ENCODE measurements at places on chromosomes 5 and 9.

- DNase-seq: no peak
These were observed 11.1 kb upstream of the SLCO4C1 start for GRCh38 chr5:102307232-102307631.

DNA sequence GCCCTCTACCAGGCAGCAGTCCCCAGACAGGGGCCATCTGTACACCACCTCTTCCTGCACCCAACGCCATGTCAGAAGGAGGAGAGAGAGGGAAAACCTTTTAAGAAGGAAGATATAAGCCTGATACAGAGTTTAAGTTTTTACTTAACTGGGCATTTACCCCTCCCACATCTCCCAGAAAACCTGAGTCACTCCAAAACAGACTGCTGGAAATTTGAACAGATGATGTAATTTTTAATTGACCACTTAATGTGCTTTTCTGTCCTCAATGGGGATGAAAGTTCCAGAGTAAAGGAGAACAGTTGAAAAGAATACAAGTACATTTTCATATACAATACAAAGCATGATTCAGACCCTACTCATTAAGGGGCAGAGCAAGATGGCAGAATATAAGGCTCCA, 63.9 kb downstream of the TTC39B start:
- DNase-seq: no peak

- DNase-seq: no peak
These were observed 219.2 kb upstream of the MAP3K1 start for GRCh38 chr5:56596155-56596554.

- no peak for DNase-seq
These were observed 70.3 kb downstream of the CTSL start for GRCh38 chr9:87796196-87796595.

- DNase-seq: no peak
These were observed 102.7 kb downstream of the ADAMTS12 start for GRCh38 chr5:33788922-33789566.

DNA sequence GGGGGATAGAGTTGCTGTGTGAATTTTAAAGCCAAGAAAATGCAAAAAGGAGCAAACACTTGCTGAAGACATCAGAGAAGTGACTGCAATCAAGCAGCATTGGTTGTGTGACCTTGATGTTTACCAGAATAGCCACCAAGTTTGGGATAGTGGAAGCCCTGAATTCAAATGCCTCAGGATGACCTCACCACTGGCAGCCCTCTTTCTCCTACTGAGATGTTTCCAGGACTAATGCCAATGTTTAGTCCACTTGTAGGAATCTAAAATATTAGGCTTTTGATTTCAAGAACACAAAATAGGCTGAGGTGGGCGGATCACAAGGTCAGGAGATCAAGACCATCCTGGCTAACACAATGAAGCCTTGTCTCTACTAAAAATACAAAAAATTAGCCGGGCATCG, 112.2 kb upstream of the NUDT12 start:
- no peak for DNase-seq

DNA sequence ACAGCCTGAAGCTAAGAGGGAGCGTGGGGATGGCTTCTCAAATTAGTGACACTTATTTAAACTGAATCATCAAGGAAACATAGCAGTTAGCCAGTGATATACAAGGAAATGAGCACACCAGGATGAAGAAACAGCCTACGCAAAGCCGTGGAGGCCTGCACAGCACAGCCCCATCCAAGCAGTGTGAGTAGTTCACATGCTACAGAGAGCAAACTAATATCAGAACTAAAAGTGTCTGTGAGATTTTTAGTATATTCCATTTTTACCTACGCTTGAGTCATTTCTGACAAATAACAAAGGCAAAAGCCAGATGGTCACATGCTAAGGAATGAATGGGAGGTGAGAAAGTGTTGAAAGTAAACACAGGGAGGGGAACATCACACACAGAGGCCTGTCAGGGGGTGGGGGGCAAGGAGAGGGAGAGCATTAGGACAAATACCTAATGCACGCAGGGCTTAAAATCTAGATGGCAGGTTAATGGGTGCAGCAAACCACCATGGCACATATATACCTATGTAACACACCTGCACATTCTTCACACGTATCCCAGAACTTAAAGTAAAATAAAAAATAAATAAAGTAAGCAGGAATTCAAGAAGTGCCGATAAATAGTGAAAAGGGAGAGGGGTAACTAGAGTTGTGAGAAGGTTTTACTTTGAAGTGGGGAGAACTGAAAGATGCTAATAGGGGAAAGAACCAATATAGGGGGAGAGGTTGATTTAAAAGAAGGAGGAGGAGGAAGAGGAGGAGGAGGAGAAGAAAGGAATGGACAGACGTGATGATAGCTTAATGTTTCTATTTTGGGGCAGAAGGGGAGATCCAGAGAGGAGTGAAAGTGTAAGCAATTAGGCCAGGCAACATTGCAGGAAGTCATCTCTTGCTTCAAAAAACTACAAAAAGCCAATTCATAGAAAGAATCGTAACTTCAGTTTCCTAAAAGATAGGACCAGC, 100.9 kb upstream of the PTGER4 start:
- no peak for DNase-seq

- DNase-seq: no peak
These were observed 10.1 kb downstream of the BRD3OS start for GRCh38 chr9:134035041-134036039.

- no peak for DNase-seq
These were observed 3.4 kb upstream of the ABO start for GRCh38 chr9:133278161-133279114.

GRCh38 chr9:114462791-114463190, 42.5 kb downstream of the WHRN start:
- DNase-seq: no peak

- DNase-seq: no peak
These were observed 180.0 kb upstream of the IL12B start for GRCh38 chr5:159510282-159510681.

DNA sequence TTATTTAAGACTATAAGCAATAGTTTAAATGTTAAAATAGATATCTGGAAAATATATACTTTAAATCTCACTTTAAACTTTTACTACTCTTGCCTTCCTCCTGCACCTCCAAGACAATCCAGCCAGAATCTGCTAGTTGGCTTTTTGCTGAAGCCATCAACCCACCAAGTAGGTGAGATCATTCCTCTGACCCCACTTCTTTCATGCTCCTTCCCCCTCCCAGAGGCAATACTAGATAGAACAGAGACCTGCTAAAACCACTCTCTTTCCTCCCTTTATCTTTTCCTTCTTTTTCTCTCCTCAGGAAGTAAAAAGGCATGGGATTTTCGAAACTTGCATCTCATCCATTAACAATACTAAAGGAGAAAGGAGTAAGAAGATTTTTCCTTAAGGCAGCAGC, 30.1 kb upstream of the CAMK4 start:
- DNase-seq: no peak

GRCh38 chr5:151738125-151738848, 20.1 kb downstream of the ATOX1 start:
- no peak for DNase-seq

GRCh38 chr9:109789971-109790370, 10.0 kb downstream of the PALM2AKAP2 start:
- DNase-seq: no peak

GRCh38 chr5:90994796-90995195, 388.3 kb downstream of the ARRDC3 start:
- no peak for DNase-seq

DNA sequence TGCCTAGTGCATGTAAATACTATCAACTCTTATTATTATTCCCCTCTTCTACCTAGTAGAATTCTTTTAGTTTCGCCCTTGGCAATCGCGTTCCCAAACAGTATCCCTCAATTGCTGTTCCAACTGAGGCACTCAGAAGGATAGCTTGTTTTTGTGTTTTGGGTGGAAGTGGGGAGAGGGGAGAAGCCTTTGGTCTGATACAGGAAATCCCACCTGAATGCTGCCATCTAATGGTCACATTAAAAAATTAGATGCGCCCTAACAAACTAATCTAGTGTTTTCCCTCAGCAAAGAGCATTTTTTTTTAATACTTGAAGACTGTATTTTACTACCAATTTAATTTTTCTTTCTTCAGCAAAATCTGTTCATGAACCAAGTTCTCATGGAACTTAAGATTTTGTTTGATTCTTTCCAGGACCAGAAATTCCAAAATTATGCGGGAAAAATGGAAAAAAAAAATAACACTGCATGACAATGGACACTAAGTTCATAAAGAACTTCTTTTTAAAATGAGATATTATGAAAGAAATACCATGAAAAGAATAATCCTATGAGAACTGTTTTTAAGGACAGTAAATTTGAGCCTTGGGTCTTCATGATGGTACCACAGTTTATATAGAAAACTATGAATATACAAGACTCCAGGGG, 22.2 kb upstream of the GLDC start:
- no peak for DNase-seq

DNA sequence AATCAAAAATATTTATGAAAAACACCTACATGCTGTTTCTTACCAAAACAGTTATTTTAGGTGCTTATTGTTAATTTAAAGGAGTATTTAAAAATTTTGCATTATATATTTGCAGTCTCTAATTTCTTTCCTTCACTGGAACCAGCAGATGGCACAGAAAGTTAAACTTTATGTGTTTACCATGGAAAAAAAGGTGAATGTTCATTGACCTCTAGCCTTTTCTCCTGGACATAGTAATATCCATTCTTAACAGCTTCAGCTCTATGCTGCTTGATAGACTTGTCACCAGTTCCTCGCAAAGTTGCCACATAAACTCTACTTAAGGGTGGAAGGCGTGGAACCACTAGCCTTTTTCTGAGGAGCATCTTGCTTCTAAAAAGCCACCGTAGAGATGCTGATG, 38.7 kb upstream of the NUDT12 start:
- DNase-seq: no peak
